SK-N-DZ (cell line): ENCODE measurements at places on chromosomes 6 and 20.
A peak's percentile ranks its signal among the peaks of the same experiment; 100 is the strongest.

- DNase-seq, result no peak
These were observed 4.7 kb downstream of the TULP1 start for GRCh38 chr6:35508027-35508426.

DNA sequence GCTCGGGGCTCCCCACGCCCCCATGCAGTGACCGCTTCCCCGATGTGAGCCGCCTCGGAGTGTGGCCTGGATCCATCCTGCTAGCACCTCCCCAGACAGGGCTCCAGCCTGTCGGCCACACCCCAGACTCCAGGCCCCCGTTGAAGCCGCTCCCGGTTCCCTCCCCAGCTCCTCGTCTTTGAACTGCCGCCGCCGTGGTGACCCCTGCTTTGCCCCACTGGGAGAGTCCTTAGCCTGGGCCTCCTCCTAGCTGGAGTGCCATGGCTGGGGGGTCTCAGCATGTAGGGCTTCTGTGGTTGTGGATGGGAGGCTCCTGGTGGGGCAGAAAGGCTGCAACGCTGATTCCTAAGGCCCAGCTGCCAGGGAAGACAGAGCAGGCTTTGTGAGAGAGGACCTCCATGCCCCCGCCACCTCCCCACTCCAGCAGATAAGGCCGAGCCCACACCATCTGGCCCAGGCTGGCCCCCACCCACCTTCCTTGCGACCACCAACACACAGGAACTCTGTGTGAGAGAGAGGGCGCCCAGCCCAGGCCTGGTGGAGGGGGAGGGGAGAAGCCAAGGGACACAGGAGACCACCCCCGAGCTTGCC lies 11.4 kb downstream of the FOXS1 start:
- no peak for DNase-seq

DNA sequence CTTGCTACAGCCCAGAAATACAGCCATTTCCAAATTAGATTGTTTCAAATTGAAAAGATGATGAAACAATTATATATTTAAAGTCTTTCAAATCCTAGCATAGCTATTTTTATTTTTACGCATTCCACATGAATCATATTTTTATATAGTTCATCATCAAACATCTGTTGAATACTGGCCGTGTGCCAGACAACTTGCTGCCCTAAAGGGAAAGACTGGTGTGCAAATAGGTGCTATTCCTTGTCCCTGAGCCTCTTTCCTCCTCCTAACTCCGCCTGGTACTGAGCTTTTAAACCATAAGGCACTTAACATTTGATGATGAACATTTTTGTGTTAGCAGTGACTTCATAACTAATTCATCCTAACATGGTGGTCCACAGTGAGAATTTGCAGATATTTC lies 18.7 kb upstream of the PLCG1 start:
- DNase-seq, result no peak

- no peak for DNase-seq
These were observed 150.8 kb downstream of the CDC5L start for GRCh38 chr6:44538131-44538806.

DNA sequence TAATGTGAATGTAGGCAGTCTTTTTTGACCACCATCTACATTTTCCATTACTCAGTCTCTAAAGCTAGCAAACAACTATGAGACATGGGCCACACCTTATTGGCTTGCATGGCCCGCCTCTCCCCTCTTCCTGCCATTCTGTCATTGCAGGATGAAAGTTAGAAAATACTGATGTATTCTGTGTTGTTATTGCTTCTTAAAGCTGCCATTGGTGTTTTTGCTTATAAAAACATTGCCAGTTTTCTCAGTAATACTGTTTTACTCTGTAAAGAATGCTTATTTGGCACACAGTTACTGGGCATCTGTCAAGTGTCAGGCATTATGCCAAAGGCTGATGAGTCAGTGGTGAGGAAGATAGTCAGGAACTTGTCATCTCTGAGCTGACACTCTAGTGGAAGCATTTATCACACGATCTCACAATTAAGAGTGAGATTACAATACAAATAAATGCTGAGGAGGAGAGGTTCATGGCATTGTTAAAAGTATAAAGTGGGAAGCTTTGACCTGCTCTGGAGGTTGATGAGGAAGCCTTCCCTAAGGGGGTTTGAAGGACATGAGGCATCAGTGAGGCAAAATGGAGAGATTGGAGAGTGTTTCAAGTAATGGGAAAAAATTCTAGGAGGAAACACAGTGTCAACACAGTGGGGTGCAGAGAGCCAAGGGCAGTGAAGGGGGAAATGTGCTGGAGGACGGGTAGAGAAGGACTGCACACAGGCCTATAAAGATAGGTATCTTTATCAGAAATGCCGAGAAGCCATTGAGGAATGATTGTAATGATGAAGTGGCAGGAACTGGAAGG lies 14.7 kb downstream of the KLHL32 start:
- DNase-seq, result no peak

DNA sequence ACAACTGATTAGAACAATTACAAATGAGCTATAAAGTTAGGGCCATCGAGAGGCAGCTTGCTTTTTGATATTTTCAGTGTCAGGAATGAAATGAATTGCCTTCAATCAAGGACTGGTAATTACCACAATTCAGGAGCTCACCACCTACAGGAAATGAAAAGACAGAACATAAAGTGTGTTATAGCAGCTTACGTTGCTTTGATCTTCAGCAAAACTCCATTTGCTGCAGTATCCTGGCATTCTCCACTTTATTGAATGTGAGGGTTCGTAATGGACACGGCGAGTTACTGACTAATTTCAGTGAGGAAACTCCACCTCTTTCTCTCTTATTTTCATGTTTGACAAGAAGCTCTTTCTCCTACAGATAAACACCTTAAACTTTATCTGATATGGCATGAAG lies 440.0 kb upstream of the HSF2 start:
- peak; percentile 7 for DNase-seq

DNA sequence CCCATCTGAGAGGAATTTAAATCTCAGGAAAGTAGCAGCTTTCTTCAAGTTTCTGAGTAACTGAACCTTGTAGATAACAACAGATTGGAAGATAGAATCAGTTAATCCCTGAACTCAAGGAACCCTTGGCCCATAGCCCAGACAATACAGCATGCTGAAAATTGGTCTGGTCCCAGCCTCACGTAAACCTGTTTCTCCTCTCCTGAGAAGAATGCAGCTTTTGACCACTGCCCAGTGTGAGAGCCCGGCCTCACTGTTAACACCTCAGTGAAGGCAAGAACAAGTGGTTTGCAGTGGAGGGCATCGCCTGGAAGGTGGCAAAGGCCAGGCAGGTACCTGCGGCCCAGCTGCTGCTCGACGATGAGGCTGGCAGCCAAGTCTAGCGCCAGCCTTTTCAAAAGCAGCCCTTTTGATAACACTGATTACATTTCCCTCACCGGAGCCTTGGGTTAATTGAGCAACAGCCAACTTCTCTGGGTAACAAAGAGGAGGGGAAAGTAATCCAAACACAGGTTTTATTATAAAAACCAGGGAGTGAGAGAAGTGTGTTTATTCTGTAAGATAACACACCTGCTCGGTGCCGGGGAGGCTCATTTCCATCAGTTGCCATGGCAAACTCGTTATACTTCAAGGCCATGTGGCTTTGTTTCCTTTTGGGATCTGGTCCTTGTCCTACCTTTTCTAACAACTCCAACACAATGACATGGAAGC lies 54.0 kb downstream of the TRAF3IP2 start:
- DNase-seq, result no peak

GRCh38 chr20:4559106-4559505 lies 162.6 kb upstream of the PRND start:
- DNase-seq, result no peak

DNA sequence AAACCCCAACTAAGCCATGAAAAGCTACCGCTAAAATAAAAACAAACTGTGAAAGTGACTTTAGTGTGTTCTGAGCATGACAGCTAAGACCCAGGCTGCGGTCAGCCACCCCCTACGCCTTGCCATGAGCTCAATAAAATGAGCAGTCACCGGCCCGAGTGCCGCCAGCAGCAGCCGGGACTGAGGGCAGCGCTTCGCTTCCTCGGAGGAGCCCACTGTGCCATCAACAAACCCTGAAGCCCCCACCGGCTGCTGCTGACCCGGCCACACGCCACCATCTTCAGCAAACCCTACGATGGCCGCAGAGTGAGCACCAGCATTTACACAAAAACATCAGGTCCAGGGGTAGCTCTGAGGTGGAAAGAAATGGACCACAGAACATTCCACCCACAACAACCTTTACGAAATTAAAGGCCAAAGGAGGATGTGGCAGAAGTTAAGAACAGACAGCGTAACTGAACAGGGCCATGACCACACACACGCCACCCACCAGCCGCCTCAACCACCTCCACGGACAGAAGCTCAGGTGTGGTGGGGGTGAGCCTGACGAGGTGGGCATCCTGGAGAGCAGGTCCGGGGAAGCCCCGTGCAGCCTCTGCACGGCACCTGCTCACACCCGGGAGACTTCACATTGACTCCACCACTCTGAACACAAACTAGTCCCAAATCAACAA lies 67.0 kb downstream of the THBS2 start:
- DNase-seq, result no peak

GRCh38 chr6:84597238-84597875 lies 167.0 kb downstream of the TBX18 start:
- DNase-seq, result no peak

GRCh38 chr6:158756977-158757752 lies 62.0 kb downstream of the EZR start:
- DNase-seq, result no peak

DNA sequence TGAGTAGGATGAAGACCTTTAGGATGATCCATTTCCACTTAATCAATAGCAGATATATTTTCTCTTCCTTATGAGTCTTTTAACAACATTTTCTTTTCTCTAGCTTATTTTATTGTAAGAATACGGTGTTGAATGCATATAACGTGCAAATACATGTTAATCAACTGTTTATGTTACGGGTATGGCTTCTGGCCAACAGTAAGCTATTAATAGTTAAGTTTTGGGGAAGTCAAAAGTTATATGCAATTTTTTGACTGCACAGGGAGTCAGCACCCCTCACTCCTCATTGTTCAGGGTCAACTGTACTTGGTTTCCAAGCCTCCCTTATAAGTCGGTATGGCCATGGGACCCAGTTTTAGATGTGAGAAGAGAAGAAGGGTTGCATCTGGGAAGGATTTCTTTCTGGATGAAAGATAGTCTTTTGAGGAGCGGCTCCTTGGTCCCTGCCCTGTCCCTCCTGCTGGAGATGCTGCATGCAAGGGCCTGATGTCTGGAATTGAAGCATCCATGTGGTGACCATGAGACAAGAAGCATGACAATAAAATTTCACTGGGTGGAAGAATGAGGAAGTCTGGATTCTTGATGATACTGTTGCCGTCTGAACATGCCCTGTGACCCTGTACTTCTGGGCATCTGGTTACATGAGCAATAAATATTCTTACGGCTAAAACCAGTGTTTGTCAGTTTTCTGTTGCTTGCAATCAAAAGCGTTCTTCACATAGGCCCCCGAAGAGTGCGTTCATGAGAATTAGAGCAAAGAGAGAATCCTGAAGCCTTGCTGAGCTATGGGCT lies 194.7 kb upstream of the PMEPA1 start:
- DNase-seq, result no peak

GRCh38 chr6:24961852-24962251 lies 26.1 kb upstream of the RIPOR2 start:
- DNase-seq, result no peak

GRCh38 chr6:140821196-140821595 lies 1311.5 kb upstream of the GJE1 start:
- DNase-seq, result no peak

DNA sequence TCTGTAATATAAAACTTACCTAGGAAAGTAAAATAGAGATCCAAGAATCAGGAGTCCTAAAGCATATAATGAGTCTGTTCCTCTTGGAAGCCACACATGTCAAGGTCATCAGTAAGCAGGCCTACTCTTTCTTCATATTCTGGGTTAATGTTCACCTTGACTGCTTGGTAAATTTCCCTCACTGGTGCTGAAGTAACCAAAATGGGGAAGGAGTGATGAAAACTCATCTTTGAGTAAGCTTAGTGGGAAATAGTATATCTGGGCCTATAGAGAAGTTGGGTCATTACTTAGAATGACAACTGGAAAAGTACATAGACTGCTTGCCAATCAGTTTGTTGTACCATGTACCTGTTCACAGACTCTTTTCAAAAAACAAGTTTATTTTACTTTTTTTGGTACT lies 6.6 kb downstream of the TSPYL4 start:
- no peak for DNase-seq

DNA sequence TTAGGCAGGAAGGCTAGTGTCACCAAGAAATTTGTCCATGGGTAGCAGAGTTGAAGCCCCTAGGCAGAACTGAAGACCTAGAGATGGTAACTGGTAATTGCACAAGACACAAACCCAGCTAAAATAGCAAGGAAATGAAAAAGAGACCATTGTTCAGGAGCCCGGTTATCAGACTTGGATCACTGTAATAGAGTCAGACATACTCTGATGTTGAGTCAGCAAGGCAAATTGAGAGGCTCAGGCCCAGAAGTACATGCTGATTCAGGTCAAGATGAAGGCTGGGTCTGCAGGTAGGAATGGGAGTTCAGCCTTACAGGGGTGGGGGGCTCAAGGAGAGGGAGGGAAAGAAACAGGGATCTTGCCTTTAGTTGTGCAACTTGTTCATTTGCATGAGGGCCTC lies 6.5 kb upstream of the TMEM242 start:
- no peak for DNase-seq
